ENCODE measurements at places on chromosomes 16 and 17.

GRCh38 chr16:25812215-25812614, 120.5 kb downstream of the HS3ST4 start:
- DNase-seq, result no peak

- DNase-seq, result no peak
Observed at GRCh38 chr16:67164599-67165061, at the start of gene HSF4. TSS of gene HSF4 (plus strand) at chr16:67164745. CDS start at chr16:67164812, 67 bp downstream.

GRCh38 chr17:21218101-21218500, 4.1 kb upstream of the TMEM11 start:
- peak; percentile 9 for DNase-seq

GRCh38 chr17:38354466-38354865, 2.8 kb downstream of the SOCS7 start:
- no peak for DNase-seq

- DNase-seq, result no peak
Observed at GRCh38 chr17:2275722-2276121, 27.9 kb downstream of the SMG6 start.

DNA sequence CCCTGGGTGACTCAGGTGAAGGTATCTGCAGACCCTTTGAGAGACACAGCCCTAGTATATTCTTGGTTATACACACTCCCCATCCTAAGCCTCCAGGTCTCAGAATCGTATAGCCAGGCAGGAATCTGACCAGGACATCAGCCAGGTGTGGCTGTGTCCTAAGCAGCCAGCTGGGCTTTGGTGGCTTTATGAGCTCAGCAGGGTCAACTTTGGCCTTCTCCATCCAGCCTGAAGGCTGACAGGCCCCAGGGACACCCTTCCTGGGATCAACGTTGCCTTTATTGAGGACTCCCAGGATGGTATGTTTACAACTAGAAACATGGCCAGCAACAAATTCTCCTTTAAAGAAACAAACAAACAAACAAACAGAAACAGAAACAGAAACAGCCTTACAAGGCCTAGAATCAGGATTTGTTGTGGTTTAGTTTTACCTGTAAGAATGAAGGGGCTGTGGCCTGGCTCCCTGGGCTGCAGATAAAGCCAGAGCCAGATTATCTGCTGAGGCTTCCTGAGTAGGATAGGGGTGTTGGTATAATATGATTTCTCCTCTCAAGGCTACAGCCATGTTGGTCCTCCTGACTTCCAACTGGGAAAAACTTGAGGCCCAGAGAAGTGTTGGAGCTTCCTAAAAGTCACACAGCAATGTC, 8.5 kb downstream of the KIF19 start:
- no peak for DNase-seq

DNA sequence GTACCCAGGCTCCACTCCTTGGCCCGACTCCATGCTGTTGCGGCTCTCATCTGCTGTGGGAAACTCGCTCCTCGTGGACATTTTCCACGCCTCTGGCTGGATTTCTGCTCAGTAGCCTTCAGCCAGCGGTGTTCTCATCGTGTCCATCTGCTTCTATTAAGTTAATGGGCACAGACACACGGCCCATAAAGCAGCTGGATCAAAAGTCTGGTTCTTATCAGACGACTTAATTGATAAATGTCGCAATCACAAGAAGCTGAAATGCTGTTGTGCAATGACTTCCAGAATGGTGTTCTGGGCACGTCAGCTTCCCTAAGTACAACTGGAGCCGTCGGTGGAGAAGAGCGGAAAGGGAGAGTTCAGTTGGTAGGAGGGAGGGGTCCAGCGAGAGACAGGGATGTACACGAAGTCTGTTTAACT, 211.7 kb upstream of the CHMP6 start:
- no peak for DNase-seq

- no peak for DNase-seq
Observed at GRCh38 chr16:48491517-48491916, 106.3 kb upstream of the SIAH1 start.
